IMR-90 (cell line): ENCODE measurements at places on chromosomes 1 and 21. TPM values are rescaled to one million over a fixed set of nuclear protein-coding genes. Genes with fewer than 3 reads are reported as not detected.

ILDR2 gene
- under 0.01 TPM in 2 replicates for total RNA-seq

FALEC gene
- total RNA-seq: not detected in 2 replicates

NPPA gene
- total RNA-seq: not detected in 2 replicates

GJA5 gene
- not detected in 2 replicates for total RNA-seq

SLC1A7 gene
- not detected in 2 replicates for total RNA-seq

OR2T4 gene
- not detected in 2 replicates for total RNA-seq

ACKR1 gene
- total RNA-seq: not detected in 2 replicates

SLFNL1 gene
- total RNA-seq: under 0.01 TPM in 2 replicates
